Stomach (tissue), 19 donors: ENCODE measurements at places on chromosomes 3 and 15.

DNA sequence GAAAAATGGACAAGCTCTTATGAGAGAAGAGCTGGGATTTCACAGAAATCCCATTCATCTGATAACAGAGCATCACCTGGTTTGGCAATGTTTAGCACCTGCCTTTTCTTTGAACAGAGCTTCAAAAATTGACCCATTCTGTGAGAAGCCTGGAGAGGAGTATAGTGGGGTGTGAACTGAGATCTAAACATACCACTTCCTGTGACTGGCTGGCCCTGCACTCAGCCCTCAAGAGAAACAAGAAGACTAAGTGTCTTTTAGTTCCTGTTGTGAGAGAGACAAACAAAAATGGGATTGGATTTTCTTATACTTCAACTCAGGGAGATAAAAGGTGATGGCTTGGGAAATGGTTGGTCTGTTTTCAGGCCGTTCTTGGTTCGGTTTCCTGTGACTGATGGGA, 1060.2 kb downstream of the ROBO1 start:
- no peak for DNase-seq

DNA sequence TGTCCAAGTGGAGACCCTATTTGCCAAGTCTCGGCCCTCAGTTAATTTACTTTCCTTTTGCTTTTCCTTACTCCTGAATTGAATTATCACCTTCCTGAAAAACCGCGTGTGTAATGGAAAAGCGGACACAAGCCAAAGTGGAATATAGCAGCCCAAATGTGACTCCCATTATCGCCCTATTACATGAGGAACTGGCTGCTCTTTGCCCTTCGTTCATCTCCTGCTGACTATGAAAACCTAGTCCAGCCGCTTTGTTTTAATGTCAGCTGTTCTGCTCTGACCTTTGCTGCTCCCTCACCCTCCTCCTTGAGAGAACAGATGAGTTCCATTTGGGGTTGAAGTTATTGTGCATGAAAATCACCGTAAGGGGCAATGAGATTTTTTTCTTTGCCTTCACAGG, 632.7 kb upstream of the SUCLG2 start:
- peak; percentile 36 for DNase-seq

- no peak for DNase-seq
Observed at GRCh38 chr15:34691034-34691433, 63.8 kb downstream of the GJD2 start.

DNA sequence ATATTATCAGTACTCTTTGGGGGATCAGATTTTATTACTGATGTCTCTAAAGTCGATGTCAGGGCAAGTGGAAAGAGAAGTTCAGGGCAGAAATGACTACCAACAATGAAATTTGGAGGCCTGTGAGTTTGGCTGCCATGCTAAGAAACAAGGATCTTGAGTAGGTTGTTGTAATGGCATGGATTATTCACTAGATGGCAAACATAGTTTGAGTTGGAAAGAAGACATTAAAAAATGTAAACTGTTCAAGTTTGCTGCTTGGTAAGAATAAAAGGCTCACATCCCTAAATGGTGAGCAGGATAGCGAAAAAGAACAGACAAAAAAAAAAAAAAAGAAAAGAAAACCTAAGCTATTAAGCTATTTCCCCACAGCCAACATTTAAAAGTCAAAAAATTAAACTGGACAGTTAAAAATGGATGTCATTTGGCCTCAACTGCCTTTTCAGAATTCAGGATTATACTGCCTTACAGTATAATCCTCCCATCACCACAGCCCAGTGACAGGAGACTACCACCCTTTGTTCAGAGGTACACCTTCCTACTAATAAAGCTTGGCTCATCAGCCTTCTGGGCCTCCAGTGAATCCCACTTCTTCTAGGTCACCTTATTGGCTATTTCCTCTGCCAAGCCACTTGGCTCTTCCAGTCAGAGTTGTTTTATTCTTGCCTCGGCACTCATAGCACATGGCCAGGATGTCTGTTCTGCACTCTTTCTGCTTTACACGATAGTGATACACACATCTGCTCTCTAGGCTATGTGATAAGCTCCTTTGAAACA, 163.7 kb downstream of the PLD1 start:
- peak; percentile 73 for DNase-seq

DNA sequence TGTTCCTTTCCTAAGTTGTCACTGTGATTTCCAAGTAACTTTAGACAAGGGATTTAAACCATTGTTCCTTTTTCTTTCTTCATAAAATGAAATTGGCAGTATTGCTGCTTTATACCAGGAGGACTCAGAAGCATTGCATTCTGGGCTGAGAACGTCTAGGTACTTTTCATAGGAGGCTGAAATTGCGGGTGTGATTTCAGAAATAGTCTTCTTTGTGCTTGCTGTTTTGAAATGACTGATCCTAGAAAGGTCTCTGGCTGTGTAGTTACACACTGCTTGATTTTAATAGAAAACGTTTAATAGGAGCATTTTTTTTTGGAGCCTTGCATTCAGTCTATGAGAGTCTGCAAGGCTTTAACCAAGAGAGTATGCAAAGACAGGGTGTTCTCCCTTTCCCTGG, 56.3 kb downstream of the PPM1L start:
- DNase-seq, result no peak

- peak; percentile 59 for DNase-seq
Observed at GRCh38 chr3:29758434-29759322, 477.8 kb downstream of the RBMS3 start.
